ENCODE measurements at places on chromosomes 6 and 20. TPM values are rescaled to one million over a fixed set of nuclear protein-coding genes. Genes with fewer than 3 reads are reported as not detected.

The BTN1A1 gene
- total RNA-seq = not detected

The ISM1 gene
- under 0.01 TPM for total RNA-seq

The GJA10 gene
- total RNA-seq = not detected

The F13A1 gene
- total RNA-seq = not detected

The FAM50B gene
- total RNA-seq = 12.0 TPM

The PRRT1 gene
- 0.09 TPM for total RNA-seq

The TMEM74B gene
- total RNA-seq = not detected

The RNF114 gene
- total RNA-seq = 110 TPM

The DOK5 gene
- total RNA-seq = 26.8 TPM

The POFUT1 gene
- total RNA-seq = 23.6 TPM

The CCM2L gene
- not detected for total RNA-seq

The BPIFA1 gene
- total RNA-seq = not detected

The ULBP2 gene
- total RNA-seq = 1.9 TPM

The VSX1 gene
- not detected for total RNA-seq

The PHACTR3 gene
- total RNA-seq = not detected

The MCHR2 gene
- total RNA-seq = not detected

The BPIFB4 gene
- total RNA-seq = not detected

The STMND1 gene
- not detected for total RNA-seq

The C6orf141 gene
- total RNA-seq = 0.17 TPM

The EYA4 gene
- total RNA-seq = 13.1 TPM

The SYNCRIP gene
- 27.2 TPM for total RNA-seq

The OLIG3 gene
- total RNA-seq = not detected

The ERVFRD-1 gene
- not detected for total RNA-seq

The EMILIN3 gene
- under 0.01 TPM for total RNA-seq

The SRMS gene
- total RNA-seq = not detected

The SYCP2L gene
- total RNA-seq = not detected

The KCNK17 gene
- total RNA-seq = not detected

The KCNQ2 gene
- total RNA-seq = not detected

The TPD52L1 gene
- 7.4 TPM for total RNA-seq

The PDYN gene
- total RNA-seq = not detected
